ENCODE measurements at places on chromosomes 3 and 15.

DNA sequence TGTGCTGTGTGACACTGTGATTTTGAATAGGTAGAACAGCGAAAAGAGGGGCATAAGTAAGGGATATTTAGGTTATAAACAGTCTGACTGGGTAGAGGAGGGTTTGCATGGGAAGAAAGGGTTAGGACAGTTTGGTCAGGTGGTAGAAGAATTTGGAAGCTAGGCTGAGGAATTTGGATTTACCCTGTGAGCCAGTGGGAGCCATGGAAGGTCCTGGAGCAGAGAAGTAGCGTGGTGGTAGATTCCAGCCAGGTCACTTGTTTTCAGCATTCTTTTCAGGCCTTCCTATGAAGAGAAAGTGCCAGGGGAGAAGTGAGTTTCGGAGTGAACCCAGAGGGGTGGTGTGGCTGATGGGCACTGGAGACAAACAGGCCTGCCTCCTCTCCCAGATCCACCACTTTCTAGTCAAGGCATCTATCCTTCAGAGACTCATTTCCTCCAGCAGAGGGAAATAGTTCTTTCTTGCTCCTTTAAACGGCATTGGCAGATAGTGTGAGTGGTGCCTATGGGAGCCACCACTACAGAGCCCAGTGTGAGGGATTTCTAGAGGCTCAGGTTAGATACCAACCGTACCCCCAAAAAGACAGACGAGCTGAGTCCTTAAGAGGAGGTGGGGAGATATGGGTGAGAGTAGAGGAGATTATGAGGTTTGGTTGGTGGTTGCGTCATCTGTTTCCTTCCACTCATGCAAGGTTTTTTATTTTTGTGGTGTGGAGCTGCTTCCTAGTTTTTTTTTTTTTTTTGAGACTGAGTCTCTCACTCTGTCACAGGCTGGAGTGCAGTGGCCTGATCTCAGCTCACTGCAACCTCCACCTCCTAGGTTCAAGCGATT, 21.2 kb downstream of the PXK start:
- peak; percentile 47 for DNase-seq

DNA sequence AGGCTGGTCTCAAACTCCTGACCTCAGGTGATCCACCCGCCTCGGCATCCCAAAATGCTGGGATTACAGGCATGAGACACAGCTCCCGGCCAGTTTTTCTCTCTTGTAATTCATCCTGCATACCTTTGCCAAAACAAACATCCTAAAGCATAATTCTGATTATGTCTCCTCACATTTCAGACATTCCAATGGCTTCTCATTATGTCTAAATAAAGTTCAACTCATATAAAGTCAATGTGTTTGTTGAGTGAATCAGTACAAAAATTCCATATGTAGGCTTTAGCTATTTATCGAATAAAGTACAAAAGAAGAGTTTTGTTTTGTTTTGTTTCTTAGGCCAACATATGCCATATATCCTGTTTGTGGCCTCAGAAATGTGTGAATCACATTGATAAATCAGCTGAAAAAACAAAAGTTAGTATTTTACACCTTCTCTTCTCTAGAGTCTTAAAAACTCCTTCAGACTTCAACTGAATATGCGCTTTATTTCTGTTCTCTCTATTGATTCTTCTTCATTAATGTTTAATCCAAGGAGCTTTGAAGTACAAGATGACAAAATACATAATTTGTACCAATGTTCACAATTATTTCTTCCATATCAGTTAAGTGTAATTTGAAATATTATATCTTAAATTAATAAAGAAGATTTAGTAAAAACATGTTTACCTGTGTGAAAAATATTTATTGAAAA, 165.8 kb downstream of the MECOM start:
- DNase-seq, result peak; percentile 10

- no peak for DNase-seq
These were observed 517.0 kb upstream of the PPP2R3A start for GRCh38 chr3:135448520-135448919.

- DNase-seq, result peak; percentile 13
These were observed 4.2 kb downstream of the ZSCAN2 start for GRCh38 chr15:84604826-84605553.

- DNase-seq, result no peak
These were observed 477.1 kb downstream of the MAGI1 start for GRCh38 chr3:65561617-65562016.

DNA sequence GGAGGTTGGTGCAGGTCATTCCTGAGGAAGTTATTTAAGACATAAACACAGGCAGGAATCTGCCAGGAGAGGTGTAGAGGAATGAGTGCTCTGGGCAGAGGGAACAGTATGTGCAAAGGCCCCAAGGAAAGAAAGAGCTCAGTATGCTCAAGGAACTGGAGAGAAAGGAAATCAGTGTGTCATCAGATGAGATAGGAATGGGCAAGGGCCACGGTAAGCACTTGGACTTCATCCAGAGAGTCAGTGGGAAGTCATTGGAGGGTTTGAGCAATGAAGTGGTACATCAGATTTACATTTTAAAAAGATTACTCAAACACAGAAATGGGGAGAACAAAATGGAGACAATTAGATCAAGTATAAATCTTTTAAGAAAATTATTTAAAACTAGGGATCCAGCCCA, 272.2 kb downstream of the ADAMTSL3 start:
- DNase-seq, result peak; percentile 3

DNA sequence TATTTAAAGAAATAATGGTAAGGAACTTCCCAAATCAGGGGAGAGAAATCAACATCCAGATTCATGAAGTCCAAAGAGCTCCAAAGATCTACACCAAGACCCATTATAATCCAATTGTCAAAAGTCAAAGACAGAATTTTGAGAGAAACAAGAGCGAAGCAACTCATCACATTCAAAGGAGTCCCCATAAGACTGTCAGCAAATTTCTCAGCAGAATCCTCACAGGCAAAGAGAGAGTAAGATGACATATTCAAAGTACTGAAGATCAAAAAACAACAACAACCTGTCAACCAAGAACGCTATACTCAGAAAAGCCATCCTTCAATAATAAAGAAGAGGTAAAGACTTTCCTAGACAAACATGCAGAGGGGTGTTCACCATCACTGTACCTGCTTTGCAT, 342.1 kb downstream of the TIGIT start:
- no peak for DNase-seq

DNA sequence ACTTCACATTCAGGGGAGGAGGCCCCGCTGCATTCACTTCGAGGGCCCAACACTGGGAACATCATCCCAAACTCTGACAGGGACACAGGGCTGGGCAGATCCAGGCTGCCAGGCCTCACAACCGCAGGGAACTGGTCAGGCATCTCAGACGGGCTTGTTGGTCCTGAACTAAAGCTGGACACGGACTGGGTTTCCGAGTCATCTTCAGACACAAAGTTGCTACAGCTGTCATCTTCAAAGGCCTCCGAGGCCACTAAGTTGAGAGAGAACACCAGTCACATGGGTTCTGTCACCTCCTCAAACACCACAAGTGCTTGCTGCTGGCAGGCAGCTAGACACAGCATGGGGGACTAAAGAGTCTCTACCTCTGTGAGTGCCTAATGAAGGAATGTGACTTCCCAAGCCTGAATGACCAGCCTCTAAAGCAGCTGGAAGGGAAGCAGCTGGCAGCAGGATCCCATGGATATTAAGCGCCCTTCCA, 50.9 kb downstream of the CAPN7 start:
- no peak for DNase-seq

GRCh38 chr3:101928890-101929289, 79.6 kb downstream of the NFKBIZ start:
- peak; percentile 60 for DNase-seq

GRCh38 chr3:129060276-129061022, at the start of gene GP9:
TSS of gene GP9 (plus strand) at chr3:129060779. CDS start at chr3:129061740, 961 bp downstream.
- DNase-seq, result no peak

DNA sequence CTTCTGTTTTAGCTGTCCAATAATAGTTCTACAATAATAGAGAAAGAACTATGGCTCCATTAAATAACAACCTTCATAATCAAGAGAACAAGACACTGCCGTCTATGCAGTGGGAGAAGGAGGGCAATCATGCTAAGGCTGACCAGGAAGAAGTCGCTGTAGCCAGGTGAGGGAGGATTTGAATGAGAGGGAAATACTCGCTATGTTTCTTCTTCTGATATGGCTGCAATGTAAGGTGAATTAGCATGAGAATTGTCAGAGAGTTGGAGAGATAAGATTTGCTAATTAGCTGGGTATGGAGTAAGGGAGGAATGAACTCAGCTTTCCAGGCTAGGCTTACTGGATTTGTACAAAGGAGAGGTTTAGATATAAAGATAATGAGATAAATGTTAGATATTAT, 555.4 kb upstream of the ZNF385D start:
- DNase-seq, result no peak

DNA sequence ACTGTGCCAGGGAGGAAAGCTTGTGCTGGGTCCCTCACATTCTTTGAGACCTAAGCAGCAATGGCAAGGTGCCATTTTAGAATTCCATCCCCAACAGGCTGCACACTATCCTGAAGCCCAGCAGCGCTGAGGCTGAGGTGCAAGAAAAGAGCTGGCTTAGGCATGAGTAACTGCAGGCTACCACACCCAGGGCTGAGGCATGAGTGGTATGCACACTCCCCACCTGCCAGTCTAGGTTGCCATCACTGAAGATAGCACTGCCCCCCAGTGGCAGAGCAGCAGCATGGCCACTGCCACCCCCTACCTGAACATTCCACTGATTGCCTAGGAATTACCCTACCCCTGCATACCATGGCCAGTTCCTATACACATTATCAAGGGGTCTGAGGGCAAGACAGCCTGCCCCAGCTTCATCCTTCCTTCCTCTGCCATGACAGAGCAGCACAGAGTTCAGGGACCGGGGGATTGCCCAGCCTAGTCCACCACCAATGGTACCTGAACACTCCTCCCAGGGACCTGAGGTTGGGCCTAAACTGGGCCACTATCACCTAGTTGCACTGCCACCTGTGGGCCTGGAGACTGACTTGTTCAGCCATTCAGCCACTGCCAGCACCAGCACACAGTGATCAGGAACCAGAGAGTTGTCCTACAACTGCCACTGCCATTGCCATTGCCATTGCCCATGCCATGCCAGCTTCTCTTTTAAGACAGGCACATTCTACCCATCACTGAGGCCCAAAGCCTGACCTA, 129.8 kb downstream of the SATB1 start:
- DNase-seq, result peak; percentile 81

- no peak for DNase-seq
These were observed 8.6 kb upstream of the TRH start for GRCh38 chr3:129965937-129966336.

GRCh38 chr3:184807549-184807948, 4.4 kb upstream of the VPS8 start:
- no peak for DNase-seq

DNA sequence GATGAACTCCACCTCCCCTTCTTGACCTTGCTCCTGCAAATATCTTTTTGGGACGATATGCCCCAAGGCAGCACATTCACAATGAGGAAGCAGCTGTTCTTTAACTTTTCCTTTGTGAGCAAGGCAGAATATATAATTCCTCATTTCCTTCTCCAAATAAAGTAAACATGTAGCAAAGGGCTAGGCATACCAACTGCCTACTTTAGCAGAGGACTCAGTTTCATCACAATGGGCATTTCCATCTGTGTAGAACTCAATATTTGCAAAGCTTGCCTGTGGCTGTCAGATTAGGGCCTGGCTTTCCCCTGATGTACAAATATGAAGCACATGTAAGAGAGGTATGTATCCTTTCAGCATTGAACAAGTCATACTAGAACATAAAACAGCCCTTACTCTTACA, 366.9 kb downstream of the RSL24D1 start:
- DNase-seq, result no peak

DNA sequence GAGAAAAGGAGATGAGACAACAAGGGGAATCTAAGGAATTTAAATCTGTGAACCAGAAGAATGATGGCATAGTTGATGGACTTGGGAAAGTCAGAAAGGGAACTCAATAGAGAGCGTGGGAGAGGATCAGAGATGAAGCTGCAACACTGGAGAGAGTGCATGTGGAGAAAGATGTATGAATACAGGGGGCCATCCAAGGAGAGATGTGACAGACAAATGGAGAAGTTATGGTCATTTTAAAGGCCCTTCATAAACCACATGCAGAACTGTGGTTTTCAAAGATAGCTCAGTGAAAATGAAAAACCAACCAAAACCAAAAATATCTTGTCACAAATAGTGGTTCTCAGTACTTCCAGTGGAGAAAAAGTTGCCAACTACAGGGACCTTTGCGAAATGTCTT, 265.2 kb downstream of the SUCLG2 start:
- no peak for DNase-seq
